ENCODE measurements at places on chromosomes 13 and 19.

DNA sequence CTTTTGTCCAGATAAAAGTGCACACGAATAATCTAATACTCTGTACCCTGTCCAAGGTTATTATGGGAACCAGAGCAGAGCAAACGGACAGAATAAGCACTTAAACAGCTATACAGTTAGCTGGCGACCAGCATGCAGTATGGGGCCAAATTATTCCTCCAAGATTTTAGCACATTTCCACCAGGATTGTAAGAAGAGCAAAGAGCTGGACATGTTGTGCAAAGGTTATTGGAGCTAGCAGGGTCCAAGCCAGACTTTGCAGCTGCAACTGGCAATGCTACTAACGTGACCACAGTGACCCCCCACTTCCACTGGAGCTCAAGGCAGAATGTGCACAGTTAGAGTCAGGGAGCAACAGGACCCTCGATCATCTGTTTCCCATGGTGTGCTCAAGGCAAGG is 89.9 kb downstream of the COL4A1 start:
- DNase-seq = no peak

DNA sequence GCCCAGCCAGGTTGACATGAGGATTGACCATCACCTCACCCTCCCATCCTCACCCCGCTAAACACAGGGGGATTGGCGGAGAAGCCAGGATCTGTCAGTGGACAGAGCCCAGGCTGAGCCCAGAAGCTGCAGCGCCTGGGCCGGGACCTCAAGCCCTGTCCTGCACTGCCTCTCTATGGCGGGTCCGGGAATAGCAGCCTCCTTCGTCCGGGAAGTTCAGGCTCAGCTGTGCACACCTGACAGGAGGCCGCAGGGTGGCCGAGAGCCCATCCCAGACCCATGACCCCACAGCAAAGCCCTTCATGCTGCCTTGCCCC is 67.8 kb downstream of the SPACA7 start:
- DNase-seq = no peak

DNA sequence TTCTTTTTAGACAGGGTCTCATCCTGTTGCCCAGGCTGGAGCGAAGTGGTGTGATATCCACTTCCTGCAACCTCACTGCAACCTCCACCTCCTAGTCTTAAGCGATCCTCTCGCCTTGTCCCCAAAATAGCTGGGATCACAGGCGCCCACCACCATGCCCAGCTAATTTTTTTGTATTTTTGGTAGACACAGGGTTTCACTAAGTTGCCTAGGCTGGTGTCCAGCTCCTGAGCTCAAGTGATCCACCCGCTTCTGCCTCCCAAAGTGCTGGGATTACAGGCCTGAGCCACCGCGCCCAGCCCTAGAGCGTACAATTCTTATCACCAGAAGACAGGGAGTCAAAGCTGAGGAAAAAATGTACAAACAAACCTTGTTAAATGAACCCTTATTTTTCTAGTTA is 4.5 kb upstream of the ELOF1 start:
- DNase-seq = no peak

DNA sequence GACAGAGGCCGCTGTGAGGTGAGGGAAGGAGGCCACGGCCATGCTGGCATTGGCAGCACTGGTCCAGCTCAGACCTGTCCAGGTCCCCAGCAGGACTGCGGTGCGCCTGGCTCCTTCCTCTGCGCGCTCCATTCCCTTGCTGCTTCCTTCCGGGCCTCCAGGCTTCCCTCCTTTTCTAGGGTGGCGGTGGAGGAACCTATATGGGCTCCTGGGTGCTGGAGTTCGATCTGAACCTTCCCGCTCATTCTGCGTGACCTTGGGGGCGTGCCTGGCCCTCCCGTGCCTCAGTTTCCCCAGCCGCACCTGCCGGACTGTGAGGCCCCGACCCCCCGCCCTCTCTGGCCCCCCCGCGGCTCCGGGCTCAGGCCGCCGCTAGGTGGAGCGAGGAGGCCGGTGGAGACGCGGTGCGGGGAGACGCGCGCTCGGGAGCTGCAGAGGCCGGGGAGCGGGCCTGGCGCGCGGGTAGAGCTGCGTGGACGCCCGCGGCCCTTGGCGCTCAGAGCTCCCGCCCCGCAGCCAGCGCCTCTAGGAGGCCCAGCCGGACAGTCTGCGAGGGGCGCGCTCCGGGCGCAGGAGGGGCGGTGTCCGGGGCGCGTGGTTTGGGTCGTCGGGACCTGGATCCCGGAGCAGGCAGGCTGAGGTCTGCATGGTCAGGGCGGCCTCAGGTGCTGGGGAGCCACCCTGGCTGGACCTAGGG is 29.9 kb downstream of the EFNA2 start:
- DNase-seq = no peak

DNA sequence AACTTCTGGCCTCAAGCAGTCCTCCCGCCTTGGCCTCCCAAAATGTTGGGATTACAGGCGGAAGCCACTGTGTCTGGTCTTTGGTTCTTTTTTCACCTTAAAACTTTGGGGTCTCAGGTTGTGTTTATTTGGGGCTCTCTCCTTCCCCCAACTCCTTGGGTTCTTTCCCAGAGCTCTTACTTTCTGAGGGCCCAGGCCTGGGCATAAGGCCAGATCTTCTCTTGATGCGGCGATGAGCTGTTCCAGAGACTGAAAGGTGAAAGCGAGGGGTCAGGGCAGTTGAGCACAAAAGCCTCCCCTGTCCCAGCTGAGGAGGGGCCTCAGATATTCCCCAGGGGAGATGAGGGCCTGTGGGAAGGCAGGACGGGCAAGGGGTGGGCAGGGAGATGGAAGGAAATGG is 7.1 kb downstream of the POLR1G start:
- no peak for DNase-seq

DNA sequence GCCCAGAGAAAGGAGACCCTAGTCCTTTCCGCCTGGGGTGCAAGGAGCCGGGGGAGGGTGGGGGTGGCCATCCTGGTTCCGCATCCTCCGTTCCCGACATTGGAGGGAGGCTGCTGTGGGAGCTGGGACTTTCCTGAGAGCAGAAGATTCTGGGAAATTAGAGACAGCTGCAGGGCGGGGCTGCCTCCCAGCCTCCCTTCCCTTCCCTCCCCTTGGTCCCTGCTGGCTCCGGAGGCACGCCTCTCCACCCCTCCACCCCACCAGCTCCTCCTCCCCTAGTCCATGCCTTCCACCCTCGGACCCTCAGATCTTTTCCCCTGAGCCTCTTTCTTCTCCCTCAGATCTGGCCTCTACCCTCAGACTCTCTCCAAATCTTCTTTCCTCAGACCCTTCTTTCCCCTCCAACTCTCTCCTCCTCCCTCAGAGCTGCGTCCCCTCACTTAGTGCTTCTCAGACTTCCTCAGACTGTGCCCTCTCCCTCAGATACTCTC is 3.1 kb upstream of the BCL3 start:
- DNase-seq = no peak

Data from HS-5 (cell line).